ENCODE measurements at places on chromosomes 3 and 15.

- DNase-seq, result no peak
Observed at GRCh38 chr3:50381383-50381782, 22.1 kb upstream of the TMEM115 start.

GRCh38 chr15:38242055-38242454, 10.6 kb upstream of the SPRED1 start:
- no peak for DNase-seq

DNA sequence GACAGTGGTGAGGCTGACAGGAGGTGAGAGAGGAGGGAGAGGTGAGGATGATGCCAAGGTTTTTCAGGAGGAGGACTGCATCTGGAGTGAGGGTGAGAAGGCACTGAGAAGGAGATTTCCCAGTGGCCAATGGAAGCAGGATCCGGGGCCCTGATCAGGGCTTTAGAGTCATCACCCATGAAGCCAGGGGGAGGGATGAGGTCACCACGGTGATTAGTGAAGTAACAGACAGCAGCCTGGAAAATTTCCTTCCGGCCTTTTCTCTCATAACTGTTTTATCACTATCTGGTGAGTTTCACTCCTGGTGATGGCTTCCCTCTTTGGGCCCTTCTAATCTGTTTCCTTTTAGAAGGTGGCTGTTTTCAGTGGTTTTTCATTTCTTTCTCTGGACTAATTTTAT, 80.5 kb upstream of the WNT5A start:
- DNase-seq, result no peak

GRCh38 chr15:37203050-37203449, 102.7 kb upstream of the MEIS2 start:
- DNase-seq, result no peak

DNA sequence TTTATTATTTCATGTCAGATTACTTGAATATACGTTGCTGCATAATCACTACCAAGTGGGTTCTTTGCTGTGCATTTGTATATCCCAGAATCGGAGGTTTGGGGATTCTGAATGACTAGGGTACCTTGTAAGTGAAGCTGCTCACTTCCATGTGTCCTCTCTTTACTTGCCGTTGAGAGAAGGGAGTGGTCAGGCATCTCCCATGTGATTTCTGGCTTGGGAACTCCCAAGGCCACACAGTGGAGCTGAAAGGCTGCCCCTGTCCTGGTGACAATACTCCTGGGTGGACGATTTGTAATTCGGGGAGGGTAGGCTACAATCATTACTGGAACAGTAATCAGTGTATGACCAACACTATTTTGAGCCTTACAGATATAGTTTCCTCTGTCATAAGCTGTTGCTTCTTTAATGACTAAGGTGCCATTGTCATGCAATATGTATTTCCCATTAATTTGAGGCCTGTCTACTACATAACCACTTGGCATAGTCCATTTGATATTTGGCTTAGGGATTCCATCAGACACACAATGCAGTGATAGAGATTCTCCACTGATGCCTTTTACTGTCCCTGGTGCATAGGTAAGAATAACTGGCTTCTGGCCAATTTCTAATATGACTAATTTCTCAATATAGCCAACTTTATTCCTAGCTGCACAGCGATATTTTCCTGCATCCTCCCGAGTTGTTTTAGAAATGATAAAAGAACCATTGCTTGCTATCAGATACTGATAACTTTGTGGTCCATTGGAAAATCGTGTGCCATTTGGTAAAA, 24.0 kb downstream of the IGSF10 start:
- no peak for DNase-seq

GRCh38 chr15:77967798-77968197, 109.7 kb downstream of the TBC1D2B start:
- DNase-seq, result no peak

GRCh38 chr3:186540835-186541226, 3.3 kb downstream of the CRYGS start:
- no peak for DNase-seq

- no peak for DNase-seq
Observed at GRCh38 chr3:62225051-62225450, 148.3 kb downstream of the FEZF2 start.

DNA sequence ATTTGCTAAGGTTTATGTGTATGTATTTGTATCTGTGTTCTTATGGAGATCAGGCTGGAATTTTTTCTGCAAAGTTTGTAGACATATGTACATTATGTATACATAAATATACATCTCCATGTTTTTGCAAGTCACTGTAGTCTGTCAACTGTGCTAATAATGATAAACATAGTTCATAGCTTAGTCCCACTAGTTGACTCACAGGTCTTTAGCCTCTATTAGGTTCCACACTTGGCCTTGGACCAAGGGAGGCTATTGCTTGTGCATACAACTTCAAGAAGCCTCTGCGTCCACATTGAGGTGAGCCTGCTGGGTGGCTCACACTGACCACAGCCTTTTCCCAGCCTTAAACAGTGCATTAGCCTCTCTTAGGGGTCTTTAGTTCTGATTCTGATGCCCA, 243.8 kb upstream of the PEX5L start:
- DNase-seq, result no peak

DNA sequence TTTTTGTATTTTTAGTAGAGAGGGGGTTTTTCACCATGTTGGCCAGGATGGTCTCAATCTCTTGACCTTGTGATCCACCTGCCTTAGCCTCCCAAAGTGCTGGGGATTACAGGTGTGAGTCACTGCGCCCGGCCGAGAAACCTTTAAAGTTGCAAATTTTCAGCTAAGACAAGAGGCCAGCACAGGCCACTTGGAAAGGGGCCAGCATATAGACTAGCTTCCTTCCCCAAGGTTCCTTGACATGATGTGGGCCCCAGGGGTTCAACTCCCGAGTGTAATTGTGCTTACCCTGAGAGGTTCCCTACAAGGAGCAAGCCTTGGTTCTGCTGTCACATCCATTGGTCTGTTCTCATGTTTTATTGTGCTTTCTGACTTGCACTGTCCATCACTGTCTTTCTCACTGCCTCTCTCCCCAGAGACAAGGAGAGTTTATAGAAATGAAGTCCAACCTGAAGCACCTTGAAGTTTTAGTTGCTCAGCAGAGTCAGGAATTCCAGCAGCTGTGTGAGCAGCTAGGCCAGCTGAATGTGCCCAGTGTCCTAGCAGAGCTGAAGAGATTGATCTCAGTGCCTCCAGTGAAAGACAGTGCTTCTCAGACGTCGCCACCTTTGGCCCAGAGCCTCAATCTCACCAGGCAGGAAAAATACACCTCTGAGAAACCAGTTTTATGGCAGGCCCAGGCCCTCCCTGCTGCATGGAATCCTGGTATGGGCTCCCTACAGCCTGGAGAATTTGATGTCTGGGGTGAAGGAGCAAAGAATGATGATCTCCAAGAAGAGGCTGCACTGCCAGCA, 21.1 kb downstream of the C3orf62 start:
- DNase-seq, result no peak

- DNase-seq, result no peak
Observed at GRCh38 chr3:119380697-119381096, 82.7 kb downstream of the TMEM39A start.

DNA sequence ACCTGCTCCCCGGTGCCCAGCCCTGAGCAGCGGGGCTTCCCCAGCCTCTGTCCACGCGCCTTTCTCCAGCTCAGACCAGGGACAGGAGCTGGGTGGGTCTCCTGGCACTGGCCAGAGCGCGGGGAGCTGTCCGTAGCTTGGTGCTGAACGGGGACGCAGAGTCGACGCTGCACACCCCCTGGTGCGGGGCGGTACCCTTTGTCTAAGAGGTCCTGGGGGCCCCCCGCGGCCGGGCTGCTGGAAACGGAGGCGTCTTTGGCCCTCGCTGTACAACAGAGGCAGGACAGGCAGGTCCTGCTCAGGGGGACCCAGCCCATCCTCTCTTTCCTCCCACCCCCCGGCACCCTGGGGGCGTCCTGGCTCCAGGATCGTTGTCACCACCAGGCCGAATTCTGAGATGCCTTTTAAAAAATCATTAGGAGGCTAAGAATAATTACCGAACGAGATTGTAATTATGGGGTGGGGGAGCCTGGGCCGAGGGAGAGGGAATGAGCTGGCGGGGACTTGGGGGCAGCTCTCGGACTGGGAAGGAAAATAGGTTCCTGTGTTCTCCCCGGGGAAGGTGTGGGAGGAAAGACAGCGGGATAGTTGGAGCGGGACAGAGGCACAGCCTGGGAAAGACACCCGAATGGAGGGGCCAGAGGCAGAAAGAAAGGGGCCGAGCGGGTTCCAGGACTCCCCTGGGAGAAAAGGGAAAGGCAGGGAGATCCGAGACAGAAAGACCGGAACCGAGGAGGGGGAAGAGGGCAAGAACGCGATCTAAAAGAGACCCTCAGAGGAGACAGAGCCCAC, 4.1 kb upstream of the SKOR1 start:
- DNase-seq, result no peak

GRCh38 chr3:42728056-42728455, 25.5 kb upstream of the HHATL start:
- DNase-seq, result no peak

DNA sequence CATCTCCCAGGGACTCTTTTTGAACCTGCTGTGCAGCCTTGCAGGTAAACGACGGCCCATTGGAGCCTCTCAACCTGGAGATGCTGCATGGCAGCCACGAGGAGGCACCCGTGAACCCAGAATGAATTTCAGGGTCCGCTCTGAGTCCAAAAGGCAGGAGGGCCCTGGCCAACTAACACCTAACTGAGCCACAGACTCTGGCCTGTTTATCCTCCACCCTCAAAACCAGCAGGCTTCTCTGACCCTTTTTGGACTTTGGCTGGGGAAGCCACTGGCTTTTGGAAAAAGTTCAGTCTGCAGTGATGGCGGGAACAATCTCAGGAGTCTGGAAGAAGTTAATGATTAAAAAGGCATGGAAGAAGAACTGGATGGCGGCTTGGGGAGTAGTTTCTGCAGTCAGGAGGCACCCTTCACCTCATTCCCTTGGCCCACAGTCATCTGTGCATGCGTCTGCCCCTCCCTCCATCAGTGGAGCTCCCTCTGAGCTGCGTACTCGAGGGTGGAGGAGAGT, 4.1 kb downstream of the PXYLP1 start:
- no peak for DNase-seq

DNA sequence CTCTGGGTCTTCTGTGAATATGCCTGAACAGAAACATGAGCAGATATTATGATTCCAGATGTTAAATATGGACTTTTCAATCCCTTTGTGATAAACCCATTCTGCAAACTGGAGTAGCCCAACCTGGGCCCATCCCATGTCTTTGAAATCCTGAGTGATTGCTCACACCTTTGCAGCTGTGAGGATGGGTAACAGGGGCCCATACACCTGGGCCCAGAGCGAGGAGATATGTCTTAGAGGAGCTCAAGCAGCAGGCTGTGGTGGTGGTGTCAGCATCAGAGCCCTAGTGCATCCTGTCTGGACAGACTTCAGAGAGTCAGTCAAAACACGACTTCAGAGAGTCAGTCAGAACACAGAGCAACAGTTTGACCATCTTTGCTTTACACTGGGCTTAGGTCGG, 64.9 kb upstream of the LIMD1 start:
- no peak for DNase-seq

DNA sequence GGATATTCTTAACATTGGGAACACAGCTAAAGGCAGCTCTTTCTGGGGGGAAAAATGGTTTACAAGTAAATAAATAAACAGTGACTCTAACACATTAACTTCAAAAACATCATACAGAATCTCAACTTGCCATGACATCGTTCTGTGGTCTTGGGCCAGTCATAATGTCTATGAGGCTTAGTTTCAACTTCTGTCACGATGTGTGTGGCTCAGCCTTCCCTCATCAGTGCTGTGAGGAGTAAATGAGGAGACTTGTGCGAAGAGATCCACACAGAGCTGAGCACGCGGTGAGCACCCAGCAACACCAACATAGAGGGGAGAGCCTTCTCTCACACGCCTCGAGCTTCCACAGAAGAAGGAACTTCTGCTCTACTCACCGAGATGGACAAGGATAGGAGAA, 49.0 kb downstream of the DZIP1L start:
- DNase-seq, result no peak

DNA sequence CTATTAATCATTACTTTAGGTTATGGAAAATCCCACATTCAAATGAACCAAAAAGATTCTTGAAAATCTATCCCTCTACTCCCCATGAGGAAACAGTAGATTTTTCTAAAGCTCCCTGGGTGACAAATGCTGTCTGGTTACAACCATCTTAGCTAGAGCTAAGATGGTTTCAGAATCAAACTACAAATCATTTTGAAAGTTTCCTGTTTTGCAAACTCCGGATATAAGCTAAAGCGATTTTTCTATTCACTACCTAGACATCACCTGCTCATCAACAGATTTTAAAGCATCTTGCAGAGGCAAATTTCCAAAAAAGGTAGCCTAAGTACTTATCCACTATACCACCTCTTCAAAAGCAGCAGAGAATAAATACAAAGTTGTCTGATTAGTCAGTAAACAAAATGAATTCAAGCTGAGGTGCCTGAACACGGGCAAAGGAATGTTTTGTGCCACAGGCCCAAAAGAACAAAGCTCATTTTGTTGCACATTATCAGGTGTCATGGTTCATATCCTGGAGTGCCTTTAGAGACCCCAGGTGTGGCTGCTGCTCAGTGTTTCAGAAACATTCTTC, 204.9 kb downstream of the TNIK start:
- DNase-seq, result peak; percentile 50

DNA sequence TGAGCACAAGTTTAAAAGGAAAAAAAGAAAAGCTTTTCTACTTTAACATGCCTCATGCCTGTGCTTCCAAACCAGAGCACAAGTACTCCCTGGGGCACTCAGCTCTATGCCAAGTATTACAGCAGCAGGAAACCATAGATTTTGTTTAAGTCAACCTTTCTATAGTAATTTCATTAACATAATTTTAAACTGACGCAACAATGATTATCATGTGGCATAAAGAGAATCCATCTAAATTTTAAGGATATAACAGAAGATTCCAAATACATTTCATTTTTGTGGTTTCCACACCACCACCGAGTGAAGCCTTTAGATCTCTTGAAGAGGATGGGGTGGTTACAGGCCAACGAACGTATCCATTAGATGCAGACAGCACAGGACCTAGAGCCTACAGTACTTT, 112.1 kb downstream of the TNIK start:
- no peak for DNase-seq

- no peak for DNase-seq
Observed at GRCh38 chr3:172042136-172042662, 2.8 kb downstream of the FNDC3B start.

- no peak for DNase-seq
Observed at GRCh38 chr3:190081389-190081788, 39.3 kb downstream of the P3H2 start.

- DNase-seq, result no peak
Observed at GRCh38 chr3:159244933-159245332, 443.1 kb downstream of the MFSD1 start.

GRCh38 chr3:156187146-156187769, 66.9 kb downstream of the KCNAB1 start:
- DNase-seq, result no peak

DNA sequence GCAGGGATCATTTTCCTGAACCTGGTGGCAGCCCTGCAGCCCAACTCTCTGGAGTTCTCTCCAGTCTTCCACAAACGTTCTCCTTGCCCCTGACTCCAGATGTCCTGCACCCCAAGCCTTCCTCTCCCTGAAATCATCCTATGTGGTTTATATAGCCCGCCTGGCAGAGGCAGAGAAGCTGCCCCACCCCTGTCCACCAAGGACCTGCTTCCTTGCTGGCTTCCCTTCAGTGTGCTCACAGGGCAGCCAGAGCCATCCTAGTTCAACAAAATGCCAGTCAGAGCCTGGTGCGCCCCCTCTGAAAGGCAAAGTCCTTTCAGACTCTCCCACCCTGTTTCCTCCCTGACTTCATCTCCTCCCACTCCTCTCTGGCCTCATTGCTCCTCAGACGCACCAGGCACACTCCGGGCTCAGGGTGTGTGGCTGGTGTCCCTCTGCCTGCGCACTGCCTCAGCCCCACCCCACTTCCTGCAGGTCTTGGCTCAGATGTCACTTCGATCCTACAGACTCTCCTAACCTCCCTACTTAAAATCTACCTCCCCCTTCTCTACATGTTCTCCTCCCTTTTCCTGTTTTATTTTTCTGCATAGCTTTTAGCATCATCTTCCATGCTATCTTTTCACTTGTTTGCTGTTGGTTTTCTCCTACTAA, 5.9 kb downstream of the KBTBD13 start:
- DNase-seq, result no peak

Data from central memory CD4-positive, alpha-beta T cell (primary cell).